ENCODE measurements at places on chromosomes 3 and 15. TPM values are rescaled to one million over a fixed set of nuclear protein-coding genes. Genes with fewer than 3 reads are reported as not detected.
A peak's percentile ranks its signal among the peaks of the same experiment; 100 is the strongest.

DNA sequence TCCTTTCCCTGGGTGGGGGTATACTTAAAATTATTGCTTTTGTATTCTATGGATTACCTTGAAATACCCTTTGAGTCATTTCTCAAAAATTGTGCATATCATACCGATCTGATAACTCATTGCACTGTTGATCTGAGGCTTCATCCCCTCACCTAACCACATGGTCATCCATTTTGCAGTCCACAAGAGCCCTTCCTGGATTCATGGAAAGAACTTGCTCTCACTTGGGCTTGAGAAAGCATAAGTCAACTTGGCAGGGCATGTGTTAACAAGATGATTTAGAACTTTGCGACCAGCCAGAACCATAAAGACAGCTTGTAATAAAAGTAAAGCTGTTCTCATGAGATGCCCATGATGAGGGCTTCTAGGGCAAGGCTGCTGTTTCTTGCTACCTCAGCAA is 22.2 kb downstream of the MME start:
- H3K27me3 ChIP-seq, result no peaks in the 10 kb centered on the region
- H3K36me3 ChIP-seq, result no peaks in the 10 kb centered on the region
- H3K4me1 ChIP-seq, result peaks cover 8% of the 10 kb centered on the region
- H3K27ac ChIP-seq, result no peak overlapping the region
- DNase-seq, result no peak

- peaks cover 39% of the 10 kb centered on the region for H3K4me1 ChIP-seq
- H3K27me3 ChIP-seq, result no peaks in the 10 kb centered on the region
- no peak overlapping the region for H3K4me3 ChIP-seq
- peaks cover 5% of the 10 kb centered on the region for H3K36me3 ChIP-seq
Observed at GRCh38 chr15:74657846-74658245, 38.0 kb downstream of the EDC3 start.

- DNase-seq, result no peak
- no peak overlapping the region for H3K4me3 ChIP-seq
- no peaks in the 10 kb centered on the region for H3K4me1 ChIP-seq
- no peaks in the 10 kb centered on the region for H3K27me3 ChIP-seq
Observed at GRCh38 chr15:50063226-50063625, 55.8 kb downstream of the ATP8B4 start.

GRCh38 chr3:67808906-67809305 is 154.5 kb upstream of the SUCLG2 start:
- no peaks in the 10 kb centered on the region for H3K4me1 ChIP-seq
- no peak overlapping the region for H3K4me3 ChIP-seq
- H3K27me3 ChIP-seq, result no peaks in the 10 kb centered on the region

DNA sequence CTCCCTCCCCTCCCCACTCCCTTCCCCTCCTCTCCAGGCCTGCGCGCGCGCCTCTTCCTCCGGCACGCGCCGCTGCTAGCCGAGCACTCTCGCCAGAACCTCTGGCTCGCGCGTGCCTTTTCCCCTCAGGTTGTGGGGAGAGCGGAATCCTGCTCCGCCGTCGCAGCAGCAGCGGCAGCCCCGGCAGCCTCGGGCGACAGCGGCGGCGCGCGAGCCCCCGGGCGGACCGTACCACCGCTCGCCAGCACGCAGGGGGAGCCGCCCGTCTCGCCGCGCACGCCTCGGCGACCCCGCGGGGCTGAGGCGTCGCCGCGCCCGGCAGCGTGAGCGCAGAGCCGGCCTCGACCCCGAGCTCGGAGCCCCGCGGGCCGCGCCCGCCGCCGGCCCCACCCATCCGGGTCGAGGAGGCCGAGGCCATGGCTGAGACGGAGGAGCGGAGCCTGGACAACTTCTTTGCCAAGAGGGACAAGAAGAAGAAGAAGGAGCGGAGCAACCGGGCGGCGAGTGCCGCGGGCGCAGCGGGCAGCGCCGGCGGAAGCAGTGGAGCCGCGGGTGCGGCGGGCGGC is at the start of gene CDV3:
CDV3 (plus strand) TSS at position 58 of the 566 bp plus-strand sequence; CDS start at position 417, 359 bp downstream.
- H3K4me1 ChIP-seq, result peaks cover 71% of the 10 kb centered on the region
- DNase-seq, result no peak
- no peaks in the 10 kb centered on the region for H3K27me3 ChIP-seq
- peak within 1 kb of the TSS; percentile 95 for H3K4me3 ChIP-seq
- H3K36me3 ChIP-seq, result peaks cover 75% of the 10 kb centered on the region

GRCh38 chr3:68007621-68008226 is 353.3 kb upstream of the SUCLG2 start:
- peaks cover 10% of the 10 kb centered on the region for H3K4me1 ChIP-seq
- DNase-seq, result peak; percentile 33
- H3K4me3 ChIP-seq, result peak overlapping the region; percentile 40
- no peaks in the 10 kb centered on the region for H3K36me3 ChIP-seq

Gene ERICH6
- total RNA-seq, result not detected

- H3K27ac ChIP-seq, result no peak overlapping the region
- DNase-seq, result no peak
- H3K27me3 ChIP-seq, result peaks cover 90% of the 10 kb centered on the region
- no peak overlapping the region for H3K4me3 ChIP-seq
Observed at GRCh38 chr3:10366651-10367101, 45.8 kb upstream of the SEC13 start.

GRCh38 chr15:55669270-55669669 is 73.7 kb downstream of the PRTG start:
- no peak overlapping the region for H3K4me3 ChIP-seq
- H3K36me3 ChIP-seq, result no peaks in the 10 kb centered on the region
- no peaks in the 10 kb centered on the region for H3K4me1 ChIP-seq

Gene CSPG5
- total RNA-seq, result 6.1 TPM

DNA sequence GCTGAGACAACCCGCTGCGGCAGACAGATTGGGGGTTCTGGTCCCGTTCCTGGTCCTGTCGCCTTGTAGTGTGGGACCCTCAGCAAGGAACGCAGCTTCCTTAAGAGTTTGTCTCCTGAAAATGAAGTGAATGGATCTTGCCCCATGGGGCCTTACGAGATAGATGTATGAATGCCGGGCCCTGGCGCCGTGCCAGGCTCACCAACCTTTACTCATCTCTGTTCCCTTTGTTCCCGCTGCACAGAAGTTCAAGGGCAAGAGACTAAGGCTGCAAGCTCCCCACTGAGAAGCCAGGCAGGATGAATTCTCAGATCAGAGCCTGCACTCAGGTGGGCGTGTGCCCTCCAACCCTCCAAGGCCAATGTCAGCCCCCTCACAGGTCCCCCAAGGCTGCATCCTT is 162.7 kb upstream of the IQSEC1 start:
- H3K4me1 ChIP-seq, result peaks cover 24% of the 10 kb centered on the region
- DNase-seq, result no peak
- H3K27me3 ChIP-seq, result peaks cover 46% of the 10 kb centered on the region
- no peaks in the 10 kb centered on the region for H3K36me3 ChIP-seq
- no peak overlapping the region for H3K4me3 ChIP-seq

- DNase-seq, result peak; percentile 77
- H3K4me1 ChIP-seq, result no peaks in the 10 kb centered on the region
- H3K4me3 ChIP-seq, result no peak overlapping the region
- no peaks in the 10 kb centered on the region for H3K27me3 ChIP-seq
- no peak overlapping the region for H3K27ac ChIP-seq
Observed at GRCh38 chr15:40274350-40275274, 8.3 kb downstream of the ANKRD63 start.

DNA sequence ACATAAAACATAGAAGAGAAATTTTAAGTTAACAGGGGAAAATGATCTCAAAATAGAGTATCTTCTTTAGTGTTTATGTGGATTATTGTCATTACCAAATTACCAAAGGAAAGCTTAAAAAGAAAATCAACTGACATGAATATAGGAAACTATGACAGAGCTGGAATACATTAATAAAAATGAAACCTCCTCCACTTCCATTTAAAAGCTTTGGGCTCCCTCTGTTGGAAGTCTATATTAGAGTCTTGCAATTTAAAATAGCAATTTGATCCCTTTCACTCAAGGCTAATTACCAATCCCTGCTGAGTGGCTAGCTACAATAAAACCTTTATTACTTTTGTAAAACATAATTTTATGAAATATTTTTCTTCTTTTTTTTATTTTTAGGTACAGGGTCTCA is 61.4 kb upstream of the IMPG2 start:
- no peak overlapping the region for H3K27ac ChIP-seq
- no peak for DNase-seq
- no peaks in the 10 kb centered on the region for H3K36me3 ChIP-seq
- H3K27me3 ChIP-seq, result no peaks in the 10 kb centered on the region
- no peak overlapping the region for H3K4me3 ChIP-seq

Gene SCG5
- not detected for total RNA-seq

- no peaks in the 10 kb centered on the region for H3K27me3 ChIP-seq
- no peaks in the 10 kb centered on the region for H3K36me3 ChIP-seq
- peaks cover 9% of the 10 kb centered on the region for H3K4me1 ChIP-seq
- H3K4me3 ChIP-seq, result no peak overlapping the region
Observed at GRCh38 chr15:83312071-83312470, 27.6 kb upstream of the BNC1 start.

DNA sequence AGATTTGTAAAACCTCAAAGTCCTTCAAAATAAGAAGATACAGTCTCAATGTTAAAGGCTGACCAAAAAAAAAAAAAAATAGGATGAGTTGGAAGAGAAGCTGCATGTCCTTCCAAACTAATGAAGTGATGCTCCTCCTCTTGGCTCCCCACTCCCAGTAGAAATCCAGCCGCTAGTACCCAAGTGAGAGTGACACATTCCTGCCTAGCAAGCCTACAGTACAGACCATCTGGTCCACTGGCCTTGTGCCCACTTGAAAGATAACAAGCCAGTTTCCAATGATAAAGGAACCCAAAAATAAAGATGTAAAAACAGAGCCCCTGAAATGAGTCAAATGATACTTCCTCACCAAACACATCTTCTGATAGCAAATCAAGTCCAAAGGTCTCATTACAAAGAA is 258.7 kb upstream of the NSMCE3 start:
- H3K4me3 ChIP-seq, result no peak overlapping the region
- no peak overlapping the region for H3K27ac ChIP-seq
- DNase-seq, result no peak

- no peak for DNase-seq
- peaks cover 16% of the 10 kb centered on the region for H3K4me1 ChIP-seq
- H3K36me3 ChIP-seq, result peaks cover 11% of the 10 kb centered on the region
- H3K27me3 ChIP-seq, result no peaks in the 10 kb centered on the region
Observed at GRCh38 chr3:195160908-195161434, 110.0 kb downstream of the XXYLT1 start.

DNA sequence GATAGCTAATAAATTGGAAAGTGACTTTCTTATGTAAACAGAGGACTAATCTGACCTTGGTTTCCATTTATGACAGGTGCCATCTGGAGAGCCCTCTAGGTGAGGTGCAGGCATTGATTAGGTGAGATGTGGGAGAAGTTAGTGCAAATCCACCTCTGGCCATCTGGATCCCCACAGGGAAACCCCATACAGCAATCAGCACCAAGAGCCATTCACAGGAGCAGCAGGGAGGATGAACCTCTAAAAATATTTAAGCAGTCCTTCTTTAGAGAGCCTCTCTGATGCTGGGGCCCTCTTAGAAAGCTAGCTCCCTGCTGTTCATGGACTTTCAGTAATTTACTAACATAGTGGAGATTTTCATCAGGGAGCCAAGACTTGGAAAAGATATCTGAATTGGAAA is 69.3 kb downstream of the CLSTN2 start:
- no peaks in the 10 kb centered on the region for H3K4me1 ChIP-seq
- H3K27ac ChIP-seq, result no peak overlapping the region
- DNase-seq, result no peak
- H3K4me3 ChIP-seq, result no peak overlapping the region
- H3K36me3 ChIP-seq, result no peaks in the 10 kb centered on the region

Gene TRIM42
- total RNA-seq, result not detected

- H3K4me1 ChIP-seq, result no peaks in the 10 kb centered on the region
- DNase-seq, result no peak
- no peaks in the 10 kb centered on the region for H3K36me3 ChIP-seq
- no peak overlapping the region for H3K4me3 ChIP-seq
Observed at GRCh38 chr15:39710681-39711080, 72.0 kb downstream of the FSIP1 start.

Gene FBXW12
- not detected for total RNA-seq

GRCh38 chr15:62119227-62119864 is 45.7 kb downstream of the C2CD4B start:
- H3K27me3 ChIP-seq, result no peaks in the 10 kb centered on the region
- H3K36me3 ChIP-seq, result peaks cover 16% of the 10 kb centered on the region
- peak overlapping the region; percentile 69 for H3K27ac ChIP-seq
- H3K4me1 ChIP-seq, result peaks cover 82% of the 10 kb centered on the region

- no peak overlapping the region for H3K27ac ChIP-seq
- H3K27me3 ChIP-seq, result no peaks in the 10 kb centered on the region
- DNase-seq, result no peak
- peaks cover 48% of the 10 kb centered on the region for H3K36me3 ChIP-seq
- H3K4me3 ChIP-seq, result no peak overlapping the region
- peaks cover 1% of the 10 kb centered on the region for H3K4me1 ChIP-seq
Observed at GRCh38 chr15:44532689-44533088, 4.3 kb upstream of the EIF3J start.

DNA sequence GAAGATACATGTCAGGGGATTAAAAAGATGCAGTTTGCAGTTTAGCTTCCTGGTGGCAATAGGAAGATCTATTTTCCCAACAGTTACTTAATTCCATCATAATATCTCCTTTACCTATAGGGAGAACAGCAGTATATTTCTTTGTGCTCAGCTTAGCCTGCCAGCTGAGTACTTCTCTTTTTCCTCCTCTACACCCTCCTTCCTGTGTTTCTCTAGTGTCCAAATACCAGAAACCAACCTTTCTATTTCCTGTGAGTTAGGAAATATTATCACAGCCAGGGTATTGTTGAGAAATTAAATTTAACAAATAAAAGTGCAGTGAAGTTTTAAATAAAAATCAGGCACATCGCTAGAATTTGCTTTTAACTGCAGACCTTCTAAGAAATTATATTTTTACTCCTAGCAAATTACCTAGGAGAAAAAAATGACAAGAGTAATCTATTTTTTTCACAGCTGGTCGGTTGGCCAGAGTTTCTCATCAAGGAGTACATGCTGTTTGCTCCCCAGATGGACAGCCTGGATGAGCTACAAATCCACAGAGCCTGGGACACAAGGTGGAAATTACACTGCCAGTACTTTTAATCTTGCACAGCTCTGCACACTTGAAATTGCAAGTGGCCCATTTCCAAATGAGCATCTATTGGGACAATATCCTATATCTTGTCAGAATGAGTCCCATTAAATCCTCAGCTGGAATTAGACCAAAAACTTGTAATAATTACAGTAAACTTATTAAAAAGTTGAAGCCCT is 185.2 kb upstream of the CFAP20DC start:
- no peaks in the 10 kb centered on the region for H3K27me3 ChIP-seq
- no peak for DNase-seq
- no peak overlapping the region for H3K27ac ChIP-seq

Gene VEPH1
- total RNA-seq, result 26.0 TPM

Gene SENP2
- 87.1 TPM for total RNA-seq

DNA sequence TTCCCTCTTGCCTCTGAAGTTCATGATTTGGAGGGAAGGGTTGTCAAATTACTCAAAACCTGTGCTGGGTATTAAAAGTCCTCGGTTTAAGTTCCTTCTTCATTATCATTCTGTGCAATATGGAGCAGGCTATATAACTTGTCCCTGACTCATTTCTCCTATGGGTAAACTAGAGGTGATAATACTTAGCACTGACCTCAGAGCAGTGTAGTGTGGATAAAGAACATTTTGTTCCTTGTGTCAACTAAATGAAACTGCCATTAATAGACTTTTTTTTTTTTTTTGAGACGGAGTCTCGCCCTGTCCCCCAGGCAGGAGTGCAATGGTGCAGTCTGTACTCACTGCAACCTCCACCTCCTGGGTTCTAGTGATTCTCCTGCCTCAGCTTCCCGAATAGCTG is 2.2 kb upstream of the BBX start:
- H3K27me3 ChIP-seq, result no peaks in the 10 kb centered on the region
- H3K4me1 ChIP-seq, result no peaks in the 10 kb centered on the region

GRCh38 chr15:26691249-26691648 is 81.6 kb downstream of the GABRB3 start:
- no peaks in the 10 kb centered on the region for H3K4me1 ChIP-seq
- no peak for DNase-seq
- H3K36me3 ChIP-seq, result no peaks in the 10 kb centered on the region
- no peak overlapping the region for H3K4me3 ChIP-seq
- H3K27ac ChIP-seq, result no peak overlapping the region
